ENCODE measurements at places on chromosomes 4 and X.

- no peak for DNase-seq
Observed at GRCh38 chr4:14151101-14151500, 523.6 kb upstream of the BOD1L1 start.

DNA sequence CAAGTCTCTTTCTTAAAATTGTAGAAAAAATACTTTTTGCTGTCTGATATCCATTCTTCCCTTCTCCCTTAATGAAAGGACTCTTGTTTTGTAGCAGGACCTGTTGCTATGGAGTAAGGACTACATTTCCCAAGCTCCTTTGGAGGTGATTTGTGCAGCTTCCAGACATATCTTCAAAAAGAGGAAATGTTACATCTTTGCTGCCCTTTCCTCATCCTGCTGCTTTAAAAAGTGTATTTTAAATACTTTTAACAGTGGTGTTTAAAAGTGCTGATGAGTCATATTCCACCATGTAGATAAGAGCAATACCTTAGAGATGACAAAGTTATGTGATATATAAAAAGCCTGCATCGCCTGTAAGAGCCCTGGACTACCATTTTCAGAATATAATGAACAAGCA, 98.7 kb downstream of the CFAP299 start:
- no peak for DNase-seq

- no peak for DNase-seq
Observed at GRCh38 chr4:95556207-95556859, 7.6 kb upstream of the UNC5C start.

GRCh38 chr4:168737806-168738172, 240.9 kb downstream of the PALLD start:
- DNase-seq, result no peak

DNA sequence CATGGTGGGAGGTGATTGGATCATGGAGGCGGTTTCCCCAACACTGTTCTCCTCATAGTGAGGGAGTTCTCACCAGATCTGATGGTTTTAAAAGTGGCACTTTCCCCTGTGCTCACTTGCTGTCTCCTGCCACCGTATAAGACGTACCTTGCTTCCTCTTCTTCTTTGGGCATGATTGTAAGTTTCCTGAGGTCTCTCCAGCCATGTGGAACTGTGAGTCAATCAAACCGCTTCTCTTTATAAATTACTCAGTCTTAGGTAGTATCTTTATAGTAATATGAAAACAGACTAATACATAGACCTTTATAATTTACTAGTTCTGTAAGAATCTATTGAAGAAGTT, 82.5 kb upstream of the PITX2 start:
- no peak for DNase-seq

DNA sequence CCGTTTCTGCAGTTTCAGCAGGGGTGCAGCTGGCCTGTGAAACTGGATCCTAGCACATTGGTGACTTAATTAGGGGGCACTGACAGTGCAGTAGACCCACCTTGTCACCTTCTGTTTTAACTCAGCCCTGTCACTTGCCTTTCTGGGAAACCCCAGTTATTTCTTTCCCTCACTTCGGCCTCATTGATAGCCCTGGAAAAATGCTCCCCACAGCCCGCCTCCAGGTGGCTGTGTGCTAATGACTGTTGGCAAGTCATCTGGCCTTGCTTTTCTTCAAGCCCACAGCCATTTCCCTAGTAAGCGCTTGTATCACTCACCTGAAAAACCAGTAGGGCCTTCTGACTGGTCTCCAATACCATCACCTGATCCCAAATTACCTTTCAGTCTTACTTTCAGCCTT, 3.3 kb downstream of the CXCR3 start:
- DNase-seq, result no peak

DNA sequence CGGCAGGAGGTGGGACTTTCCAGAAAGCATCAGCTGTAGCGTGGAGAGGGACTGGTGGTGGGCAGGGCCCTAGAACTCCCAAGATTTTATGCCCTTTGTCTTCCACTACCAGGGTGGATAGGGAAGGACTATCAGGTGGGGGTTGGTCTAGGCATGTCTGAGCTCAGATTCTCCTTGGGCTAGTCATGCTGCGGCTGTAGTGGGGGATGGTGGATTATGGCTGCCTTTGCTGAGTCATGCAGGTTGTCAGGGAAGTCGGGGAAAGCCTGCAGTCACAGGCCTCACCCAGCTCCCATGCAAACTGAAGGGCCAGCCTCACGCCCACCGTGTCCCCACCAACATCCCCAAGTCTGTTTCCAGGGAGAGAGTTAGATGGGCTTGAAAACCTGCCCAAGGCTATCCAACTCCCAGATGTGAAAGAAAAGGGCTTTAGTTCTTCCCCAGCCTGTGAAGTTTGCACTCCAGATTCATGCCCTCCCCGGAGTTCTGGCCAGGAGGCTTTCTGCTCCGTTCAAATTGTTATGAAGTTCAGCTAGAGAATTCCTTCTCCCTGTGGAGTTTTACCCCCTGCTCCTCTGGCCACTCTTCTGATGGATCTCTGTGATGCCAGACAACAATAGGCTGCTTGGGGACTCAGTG, 13.4 kb upstream of the MEPE start:
- DNase-seq, result no peak

- DNase-seq, result no peak
Observed at GRCh38 chrX:133546441-133546840, 131.2 kb upstream of the GPC4 start.

All from neuronal stem cell (in vitro differentiated cells).